ENCODE measurements at places on chromosomes 6 and 20. TPM values are rescaled to one million over a fixed set of nuclear protein-coding genes. Genes with fewer than 3 reads are reported as not detected.

OLIG3 gene
- 2.3 TPM for polyA plus RNA-seq

FERMT1 gene
- 5.7 TPM for polyA plus RNA-seq

GLP1R gene
- 1.5 TPM for polyA plus RNA-seq

MYCT1 gene
- 6.2 TPM for polyA plus RNA-seq

CALHM5 gene
- 0.75 TPM for polyA plus RNA-seq

VGLL2 gene
- 0.71 TPM for polyA plus RNA-seq

PSORS1C1 gene
- polyA plus RNA-seq: 0.38 TPM

MYT1 gene
- 21.4 TPM for polyA plus RNA-seq

GMPR gene
- 35.9 TPM for polyA plus RNA-seq

RIMS1 gene
- polyA plus RNA-seq: 30.1 TPM

PRRC2A gene
- polyA plus RNA-seq: 241 TPM

Measured in spinal cord (tissue), 10 donors.